ENCODE measurements at places on chromosomes 6 and 20. TPM values are rescaled to one million over a fixed set of nuclear protein-coding genes. Genes with fewer than 3 reads are reported as not detected.

Gene LY6G6C
- total RNA-seq, result not detected

Gene MMP24
- 8.2 TPM for total RNA-seq

Gene KDM1B
- 15.7 TPM for total RNA-seq

Gene TBC1D22B
- total RNA-seq, result 9.8 TPM

Gene RAET1E
- total RNA-seq, result not detected

Gene PNLDC1
- not detected for total RNA-seq

DNA sequence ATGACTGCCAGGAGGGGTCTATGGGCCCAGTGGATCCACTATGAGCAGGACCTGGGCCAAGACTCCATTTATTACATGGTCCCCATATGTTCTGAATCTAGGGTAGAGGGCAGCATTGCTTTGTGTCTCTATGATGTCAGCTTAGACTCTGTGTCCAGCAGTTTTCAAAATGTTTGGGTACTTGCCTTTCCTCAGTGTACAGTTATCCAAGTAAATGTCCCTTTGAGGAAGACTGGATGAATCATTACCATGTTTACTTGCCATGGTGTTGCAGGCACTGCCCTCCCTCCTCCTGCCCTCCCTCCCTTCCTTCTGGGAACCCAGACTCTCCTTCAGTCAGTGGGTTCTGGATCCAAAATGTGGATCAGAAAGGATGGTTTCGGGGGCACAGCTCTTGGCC lies 108.6 kb downstream of the NRN1 start:
- DNase-seq, result no peak

- no peak for DNase-seq
These were observed 544 bp upstream of the HLA-C start for GRCh38 chr6:31272436-31272835.

DNA sequence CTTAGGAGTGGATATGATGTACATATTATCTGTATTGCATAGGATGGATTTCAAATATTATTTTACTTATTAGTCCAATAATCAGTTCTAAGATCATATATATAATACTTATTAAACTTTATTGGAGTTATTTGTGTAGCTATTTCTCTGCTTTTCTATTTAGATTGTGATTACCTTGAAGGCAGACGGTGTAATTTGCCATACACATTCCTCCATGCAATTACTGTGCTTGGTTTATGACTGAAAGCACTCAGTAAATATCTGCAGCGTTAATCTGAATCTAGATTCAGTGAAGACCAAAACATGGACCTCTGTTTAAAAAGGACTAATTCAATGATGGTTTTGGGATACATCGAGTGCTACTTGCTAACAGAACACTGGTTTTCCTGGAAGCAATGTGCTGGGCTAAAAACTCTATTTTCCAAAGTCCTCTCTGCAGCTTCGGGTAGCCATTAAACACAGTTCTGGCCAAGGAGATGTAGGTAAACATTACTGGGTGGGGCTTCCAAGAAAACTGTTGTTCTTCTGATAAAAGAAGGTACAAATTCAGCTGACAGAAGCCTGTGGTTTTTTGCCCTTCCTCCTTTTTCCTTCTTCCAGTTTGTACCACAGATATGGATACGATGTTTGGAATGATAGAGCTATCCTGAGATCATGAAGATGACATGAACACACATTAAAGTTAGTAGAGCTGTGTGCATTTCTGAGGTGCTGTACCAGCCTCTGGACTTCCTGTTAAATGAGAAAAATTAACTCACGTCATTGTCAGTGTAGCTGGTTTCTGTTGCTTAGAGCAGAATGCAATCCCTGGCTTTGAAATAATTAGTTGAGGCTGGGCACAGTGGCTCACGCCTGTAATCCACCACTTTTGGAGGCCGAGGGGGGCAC lies 136.5 kb upstream of the NUP153 start:
- DNase-seq, result no peak

DNA sequence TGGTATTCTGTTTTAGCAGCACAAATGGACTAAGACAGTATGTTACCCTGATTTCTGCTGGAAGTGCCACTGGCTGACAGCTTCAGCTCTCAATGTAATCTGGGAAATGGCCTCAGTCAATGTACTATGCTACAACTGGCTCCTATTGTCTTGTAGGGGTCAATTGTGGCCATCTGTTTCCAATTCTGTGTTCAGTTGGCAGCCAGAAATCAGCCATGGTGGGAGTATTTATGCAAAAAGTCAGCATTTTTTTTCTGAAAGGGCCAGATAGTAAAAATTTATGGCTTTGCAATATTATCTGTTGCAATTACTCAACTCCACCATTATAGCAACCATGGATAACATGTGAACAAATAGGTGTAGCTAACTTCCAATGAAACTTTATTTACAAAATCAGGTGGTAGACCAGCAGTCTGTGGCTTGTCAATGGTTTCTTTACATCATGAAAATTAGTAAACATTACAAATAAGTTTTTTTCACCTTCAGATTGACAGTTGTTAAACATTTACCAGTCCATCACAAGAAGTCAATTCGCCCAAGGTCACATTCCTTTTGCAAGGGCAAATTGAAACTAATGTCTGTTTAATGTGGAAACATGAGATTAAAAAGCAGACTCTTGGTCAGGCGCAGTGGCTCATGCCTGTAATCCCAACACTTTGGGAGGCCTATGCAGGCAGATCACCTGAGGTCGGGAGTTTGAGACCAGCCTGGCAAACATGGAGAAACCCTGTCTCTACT lies 58.3 kb upstream of the TSHZ2 start:
- DNase-seq, result no peak

DNA sequence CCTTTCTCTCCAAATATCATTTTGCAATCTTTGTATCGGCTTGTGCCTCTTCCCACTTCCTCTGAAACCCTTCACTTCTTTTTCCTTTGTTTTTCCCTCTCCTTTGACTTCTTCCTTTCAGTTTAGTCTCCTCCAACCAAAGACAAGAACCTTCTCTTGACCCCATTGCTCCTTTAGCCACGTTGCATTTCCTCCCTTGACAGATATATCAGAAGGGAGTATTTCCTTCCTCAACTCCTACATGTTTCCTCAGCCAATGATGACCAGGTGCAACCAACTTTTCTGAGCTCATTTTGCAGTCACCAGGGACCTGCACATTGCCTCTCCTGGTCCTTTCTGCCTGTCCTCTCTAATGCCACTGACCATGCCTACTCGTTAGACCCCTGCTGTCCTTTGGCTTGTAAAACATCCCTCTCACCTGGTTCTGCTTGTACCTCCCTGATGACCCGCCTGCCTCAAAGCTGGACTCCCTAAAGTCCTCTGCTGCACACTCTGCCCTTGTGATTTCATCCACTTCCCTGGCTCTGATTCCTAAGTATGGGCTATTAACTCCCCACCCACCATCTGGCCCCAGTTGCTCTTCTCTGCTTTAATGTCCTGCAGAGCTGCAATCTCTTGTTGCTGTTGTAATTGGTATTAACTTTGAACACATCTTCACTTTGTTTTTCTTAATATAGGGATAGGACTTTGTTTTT lies 27.4 kb downstream of the SLC22A16 start:
- no peak for DNase-seq

DNA sequence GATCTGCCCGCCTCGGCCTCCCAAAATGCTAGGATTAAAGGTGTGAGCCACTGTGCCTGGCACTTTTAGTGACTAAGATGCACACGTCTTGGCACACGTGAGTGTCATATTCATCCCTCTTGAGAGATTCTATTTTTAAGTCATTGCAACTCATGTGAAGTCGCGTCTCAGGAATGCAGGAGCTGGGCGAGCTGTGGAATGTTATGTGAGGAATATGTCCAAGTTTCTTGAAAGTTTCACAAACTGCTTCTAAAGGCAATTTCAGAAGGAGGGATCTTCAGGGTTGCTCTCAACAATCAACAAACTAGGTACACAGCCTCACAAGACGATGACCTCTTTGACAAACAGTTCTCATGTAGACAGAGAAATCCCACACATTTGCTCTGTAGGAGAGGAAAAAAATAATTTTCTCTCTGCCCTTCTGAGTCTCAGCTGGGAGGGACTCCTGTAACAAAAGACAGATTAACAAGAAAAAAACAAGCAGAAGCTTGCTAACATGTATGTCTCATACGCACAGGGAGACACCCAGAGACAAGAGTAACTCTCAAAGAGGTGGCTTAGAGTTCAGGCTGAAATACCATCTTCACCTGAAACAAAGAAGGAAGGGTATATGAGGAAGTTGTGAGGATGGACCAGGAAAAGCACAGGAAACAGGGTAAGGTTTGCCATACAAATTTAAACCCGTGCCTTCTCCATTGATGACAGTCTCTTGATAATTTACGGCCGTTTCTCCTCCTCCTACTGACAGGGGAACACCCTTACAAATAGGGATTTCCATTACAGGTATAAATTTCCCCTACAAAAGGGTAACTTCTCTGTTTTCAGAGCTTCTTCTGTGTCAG lies 45.3 kb upstream of the FAM50B start:
- DNase-seq, result peak; percentile 97

DNA sequence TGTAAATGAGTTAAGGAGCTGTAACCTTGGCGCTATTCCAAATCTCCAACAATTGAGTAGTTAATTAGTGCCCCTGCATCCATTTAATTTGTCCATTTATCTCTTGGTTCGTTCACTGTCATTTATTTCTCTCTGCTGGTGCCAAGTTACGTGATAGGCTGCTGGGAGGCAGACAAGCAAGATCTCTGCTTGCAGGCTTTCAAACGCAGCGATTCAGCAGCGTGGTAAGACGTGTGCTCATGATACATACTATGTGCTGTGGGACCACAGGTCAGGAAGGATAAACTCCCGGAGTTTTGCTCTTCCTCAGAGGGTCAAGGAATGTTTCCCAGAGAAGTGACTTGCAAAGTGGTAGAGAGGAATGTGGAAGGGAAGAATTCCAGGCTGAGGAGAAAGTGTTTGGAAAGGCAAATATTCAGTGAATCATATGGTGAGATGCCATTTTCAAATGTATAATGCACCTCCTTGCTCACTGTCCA lies 46.4 kb downstream of the UTRN start:
- DNase-seq, result no peak

DNA sequence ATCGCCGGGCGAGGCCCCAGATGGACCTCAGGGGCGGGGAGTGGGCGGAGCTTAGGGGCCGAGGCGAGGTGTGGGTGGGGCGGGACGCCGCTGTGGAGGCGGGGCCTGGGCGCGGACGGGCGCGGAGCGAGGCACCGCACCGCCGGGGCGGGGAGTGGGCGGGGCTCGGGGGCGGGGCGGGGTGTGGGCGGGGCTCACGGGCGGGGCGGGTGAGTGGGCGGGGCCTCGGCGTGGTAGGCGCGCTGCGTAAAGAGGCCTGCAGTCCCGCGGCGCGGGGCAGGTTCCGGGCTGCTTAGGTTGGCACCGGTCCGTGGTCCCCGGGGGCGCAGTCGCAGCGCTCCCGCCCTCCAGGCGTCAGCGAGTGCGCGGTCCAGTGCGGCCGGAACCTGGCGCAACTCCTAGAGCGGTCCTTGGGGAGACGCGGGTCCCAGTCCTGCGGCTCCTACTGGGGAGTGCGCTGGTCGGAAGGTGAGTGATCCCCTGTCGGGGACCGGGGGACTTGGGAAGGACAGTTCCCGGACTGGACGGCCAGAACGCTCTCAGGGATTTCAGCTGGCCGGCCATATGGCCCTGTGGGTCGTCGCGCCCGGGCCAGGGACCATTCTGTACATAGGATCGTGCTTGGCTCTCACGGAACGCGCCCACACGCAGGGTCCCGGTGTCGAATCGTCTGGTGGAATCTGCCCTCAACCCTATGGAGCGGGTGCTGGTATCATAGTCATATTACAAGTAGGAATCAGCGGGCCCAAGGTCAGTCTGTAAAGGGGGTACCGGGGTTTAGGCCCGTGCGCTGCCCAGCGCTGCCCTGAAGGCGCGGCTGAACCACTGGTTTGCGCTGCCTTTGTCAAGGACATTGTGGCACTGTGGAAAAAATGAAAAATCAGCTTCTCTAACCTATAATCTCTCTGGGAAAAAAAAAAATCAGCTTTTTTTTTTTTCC lies at the start of gene NQO2:
NQO2 (plus strand) TSS at position 277 of the 940 bp plus-strand sequence. CDS start 6,659 bp downstream, outside the sequence.
- DNase-seq, result no peak

DNA sequence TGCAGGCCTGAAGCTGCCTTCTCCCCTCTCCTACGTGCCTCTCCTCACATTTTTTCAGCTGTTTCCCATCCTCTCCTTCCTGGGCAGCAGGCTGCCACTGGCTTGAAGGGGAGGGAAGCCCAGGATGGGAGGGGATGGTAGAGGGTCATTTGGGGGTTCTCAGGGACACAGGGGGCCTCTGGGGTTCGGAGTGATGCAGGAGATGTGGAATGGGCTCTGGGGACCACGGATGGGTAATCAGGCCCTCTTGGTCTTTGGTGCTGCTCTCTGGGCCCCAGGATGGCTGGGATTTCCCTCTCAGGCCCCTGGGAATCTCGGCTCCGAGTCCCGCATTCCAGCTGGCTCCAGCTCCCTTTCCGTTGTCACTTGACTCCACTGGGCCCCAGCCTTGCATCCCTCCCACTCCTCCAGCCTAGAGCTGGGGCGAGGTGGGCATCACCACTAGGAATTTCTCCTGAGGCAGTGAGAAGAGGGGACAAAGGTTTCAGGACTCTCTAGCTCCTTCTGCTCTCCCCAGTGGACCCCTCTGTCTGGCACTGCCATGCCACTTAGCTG lies 2.0 kb upstream of the DDR1 start:
- no peak for DNase-seq

- no peak for DNase-seq
These were observed 88.8 kb downstream of the CD24 start for GRCh38 chr6:106885679-106886078.

DNA sequence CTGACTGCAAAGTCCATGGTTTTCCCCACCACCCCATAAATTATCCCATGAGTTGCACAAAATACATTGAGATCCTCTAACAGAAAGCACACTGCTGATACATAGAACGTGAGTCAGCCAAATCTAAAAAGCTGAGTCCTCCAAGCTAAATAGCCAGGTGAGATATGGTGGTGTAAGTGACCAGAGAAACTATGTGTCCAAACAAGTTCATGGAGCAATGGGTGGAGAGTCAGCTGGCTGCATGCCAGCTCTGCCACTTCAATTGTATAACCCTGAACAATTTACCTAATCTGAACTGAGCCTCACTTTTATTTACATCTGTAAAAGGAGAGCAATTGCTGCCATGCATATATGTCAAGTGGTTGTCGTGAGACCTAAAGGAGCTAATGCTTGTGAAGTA lies 9.7 kb downstream of the SNAP25 start:
- no peak for DNase-seq

Data from epithelial cell of proximal tubule (primary cell).